ENCODE measurements at places on chromosomes 7 and 10.

GRCh38 chr7:159022238-159022993 lies 122.3 kb downstream of the VIPR2 start:
- DNase-seq, result no peak

GRCh38 chr10:132610071-132610701 lies 72.6 kb downstream of the INPP5A start:
- DNase-seq, result no peak

DNA sequence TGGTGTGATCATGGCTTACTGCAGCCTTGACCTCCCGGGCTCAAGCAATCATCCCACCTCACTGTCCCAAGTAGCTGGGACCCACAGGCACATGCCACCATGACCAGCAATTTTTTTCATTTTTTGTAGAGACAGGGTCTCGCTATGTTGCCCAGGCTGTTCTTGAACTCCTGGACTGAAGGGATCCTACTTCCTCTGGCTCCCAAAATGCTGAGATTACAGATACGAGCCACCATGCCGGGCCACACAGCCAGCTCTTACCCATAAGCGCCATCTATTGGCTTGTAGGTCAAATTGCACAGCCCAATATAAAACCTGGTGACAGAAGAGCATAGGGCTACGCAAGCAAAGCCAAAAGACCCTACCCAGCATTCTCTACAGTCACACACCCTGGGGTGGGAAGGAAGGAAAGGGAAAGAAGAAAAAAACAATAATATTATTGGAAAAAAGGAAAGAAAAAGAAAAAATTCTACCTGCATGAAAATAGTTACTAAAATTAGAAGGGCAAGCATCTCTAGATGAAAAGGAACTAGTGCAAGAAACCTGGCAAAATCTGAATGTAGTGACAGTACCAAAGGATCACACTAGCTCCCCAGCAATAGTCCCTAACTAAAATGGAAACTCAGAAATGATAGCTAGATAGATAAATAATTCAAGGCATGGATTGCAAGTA lies 29.4 kb upstream of the AMPH start:
- DNase-seq, result peak; percentile 11

DNA sequence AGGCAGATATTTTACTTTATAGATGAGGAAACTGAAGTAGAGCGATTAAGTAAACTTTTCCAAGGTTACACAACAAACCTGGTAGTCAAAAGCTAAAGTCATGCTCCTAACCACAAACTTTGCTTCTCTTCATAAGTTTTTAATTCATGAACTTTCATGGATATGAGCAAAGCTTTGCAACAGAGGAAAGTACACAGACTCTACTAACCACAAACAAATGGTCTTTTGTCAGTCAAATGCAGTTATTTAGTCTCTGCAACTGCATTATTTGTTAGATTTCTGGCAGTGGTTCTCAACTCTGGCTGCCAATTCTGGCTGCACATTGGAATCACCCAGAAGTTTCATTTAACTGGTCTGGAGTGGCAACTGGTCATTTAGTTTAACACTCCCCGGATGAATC lies 140.6 kb upstream of the TMEM168 start:
- DNase-seq, result no peak

DNA sequence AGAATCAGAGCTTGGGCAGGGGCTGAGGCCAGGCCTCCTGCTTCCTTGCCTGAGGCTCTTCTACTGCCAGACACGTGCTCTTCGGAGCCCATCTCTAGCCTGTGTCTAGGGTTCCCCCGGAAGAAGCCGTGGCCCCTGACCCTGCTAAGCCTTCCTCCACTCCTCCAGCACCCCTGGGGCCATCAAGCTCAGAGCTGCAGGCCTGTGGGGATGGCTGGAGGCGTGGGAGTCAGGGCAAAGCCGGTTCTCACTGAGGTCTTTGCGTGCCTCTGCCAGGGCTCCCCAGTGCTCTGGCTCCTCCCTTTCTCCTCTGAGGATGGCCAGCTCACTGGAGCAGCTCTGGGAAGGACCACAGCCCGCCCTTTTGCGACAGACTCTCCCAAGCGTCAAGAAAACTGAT lies 34.4 kb downstream of the GHRHR start:
- no peak for DNase-seq

- DNase-seq, result no peak
These were observed 60.8 kb upstream of the SP4 start for GRCh38 chr7:21367081-21367480.
